Stimulated activated CD8-positive, alpha-beta memory T cell treated with anti-CD3 and anti-CD28 coated beads, Interleukin-2, amount 100 ng/mL, for 48 hours (primary cell): ENCODE measurements at places on chromosomes 12 and 14.

DNA sequence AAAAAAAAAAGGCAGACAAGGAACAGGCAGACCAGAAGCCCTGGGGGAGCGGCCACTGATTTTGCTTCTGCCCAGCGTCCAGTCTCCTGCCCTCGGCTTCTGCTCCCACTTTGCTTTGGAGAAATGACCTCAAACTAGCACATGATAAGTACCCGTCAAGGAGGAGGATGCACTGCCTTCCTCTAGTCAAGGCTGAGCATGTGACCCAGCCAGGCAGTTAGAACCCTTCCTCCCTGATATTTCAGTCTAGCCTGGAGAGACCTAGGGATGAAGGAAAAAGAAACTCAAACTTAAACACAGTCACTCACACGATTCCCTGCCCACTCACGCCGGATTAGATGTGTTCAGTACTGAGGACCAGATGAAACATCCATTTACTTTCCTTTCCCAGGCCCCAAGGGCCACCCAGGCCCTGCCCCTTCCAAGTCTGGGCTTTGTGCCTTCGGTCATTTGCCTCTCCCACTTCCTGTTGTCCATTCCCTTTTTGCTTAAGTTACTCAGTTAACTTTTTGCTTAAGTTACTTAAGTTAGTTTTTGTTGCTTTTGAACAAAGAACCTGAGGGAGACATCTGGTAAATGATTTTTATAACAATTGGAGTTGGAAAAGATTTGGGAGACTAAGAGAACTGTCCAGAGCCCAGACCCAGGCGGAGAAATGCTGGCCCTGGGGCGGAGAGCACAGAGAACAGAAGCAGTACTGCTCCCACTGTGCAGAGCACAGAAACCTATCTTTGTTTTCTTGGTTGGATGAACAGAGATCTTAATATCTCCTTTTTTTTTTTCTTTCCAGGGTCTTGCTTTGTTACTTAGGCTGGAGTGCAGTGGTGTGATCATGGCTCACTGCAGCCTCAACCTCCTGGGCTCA lies 23.0 kb upstream of the TTC7B start:
- DNase-seq, result no peak

- no peak for DNase-seq
Measured at GRCh38 chr12:7857971-7858370, 14.7 kb downstream of the SLC2A14 start.

DNA sequence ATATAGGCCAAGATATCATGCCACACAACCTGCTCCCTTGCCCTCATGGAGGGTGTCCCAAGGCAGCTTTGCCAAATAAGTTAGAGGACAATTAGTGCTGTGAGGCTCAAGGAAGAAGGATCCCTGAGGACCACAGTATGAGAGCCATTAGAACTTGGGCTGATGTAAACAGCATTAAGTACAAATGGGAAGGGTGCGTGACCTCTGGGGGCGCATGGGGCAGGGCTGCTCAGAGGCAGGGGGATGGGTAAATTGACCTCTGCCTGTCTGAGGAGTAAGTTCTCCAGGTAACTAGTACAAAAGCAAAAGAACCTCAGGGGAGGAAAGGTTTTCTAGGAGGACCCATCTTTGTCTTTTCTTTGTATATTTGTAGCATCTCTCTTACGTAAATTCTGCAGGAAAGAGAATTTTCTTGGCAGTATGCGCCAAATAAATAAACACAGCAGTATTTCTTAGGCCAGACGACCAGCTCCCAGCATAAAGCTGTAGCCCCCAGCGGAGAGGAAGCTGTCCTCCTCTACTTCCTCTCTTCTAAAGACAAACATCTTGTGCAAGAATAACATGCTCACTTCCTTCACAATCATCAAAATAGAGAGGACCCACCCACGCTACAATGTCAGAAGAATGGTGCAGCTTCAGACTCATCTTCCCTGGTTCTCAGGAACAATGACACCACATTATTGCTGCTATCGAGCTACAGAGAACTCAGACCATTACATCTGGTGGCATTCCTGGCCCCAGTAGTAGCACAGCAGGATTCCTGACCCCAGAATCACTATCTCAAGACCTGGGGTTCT lies 16.4 kb upstream of the VWF start:
- peak; percentile 8 for DNase-seq

GRCh38 chr12:6606331-6607131 lies 648 bp downstream of the CHD4 start:
- DNase-seq, result no peak

DNA sequence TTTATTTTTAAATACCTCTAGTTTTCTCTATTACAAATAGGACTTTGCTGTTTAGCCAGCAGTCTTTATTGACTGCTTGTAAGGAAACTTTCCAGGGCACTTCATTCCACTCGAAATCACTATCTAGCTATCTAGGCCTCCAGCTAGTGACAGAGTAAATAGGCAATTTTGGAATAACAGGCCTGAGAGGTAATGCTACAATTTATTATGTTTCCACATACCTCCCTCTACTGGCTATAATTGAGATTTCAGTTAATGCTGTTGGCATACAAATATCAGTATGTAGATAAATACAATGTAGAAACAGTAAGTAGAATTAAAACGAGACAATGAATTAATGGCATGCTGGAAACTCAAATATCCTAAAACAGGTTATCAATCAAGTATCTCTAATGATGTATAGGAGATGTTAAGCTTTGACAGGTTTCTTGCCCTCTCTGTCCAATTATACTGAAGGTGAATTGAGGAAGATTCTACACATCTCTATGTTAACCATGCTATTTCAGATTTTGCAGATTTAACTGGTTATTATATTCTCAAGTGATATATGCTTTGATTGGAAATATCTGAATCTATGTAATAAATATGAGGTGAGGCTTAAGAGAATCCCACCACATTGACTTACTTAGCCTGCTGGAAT lies 7.2 kb downstream of the DTD2 start:
- no peak for DNase-seq

- no peak for DNase-seq
Measured at GRCh38 chr14:90442388-90442787, 45.6 kb downstream of the CALM1 start.

DNA sequence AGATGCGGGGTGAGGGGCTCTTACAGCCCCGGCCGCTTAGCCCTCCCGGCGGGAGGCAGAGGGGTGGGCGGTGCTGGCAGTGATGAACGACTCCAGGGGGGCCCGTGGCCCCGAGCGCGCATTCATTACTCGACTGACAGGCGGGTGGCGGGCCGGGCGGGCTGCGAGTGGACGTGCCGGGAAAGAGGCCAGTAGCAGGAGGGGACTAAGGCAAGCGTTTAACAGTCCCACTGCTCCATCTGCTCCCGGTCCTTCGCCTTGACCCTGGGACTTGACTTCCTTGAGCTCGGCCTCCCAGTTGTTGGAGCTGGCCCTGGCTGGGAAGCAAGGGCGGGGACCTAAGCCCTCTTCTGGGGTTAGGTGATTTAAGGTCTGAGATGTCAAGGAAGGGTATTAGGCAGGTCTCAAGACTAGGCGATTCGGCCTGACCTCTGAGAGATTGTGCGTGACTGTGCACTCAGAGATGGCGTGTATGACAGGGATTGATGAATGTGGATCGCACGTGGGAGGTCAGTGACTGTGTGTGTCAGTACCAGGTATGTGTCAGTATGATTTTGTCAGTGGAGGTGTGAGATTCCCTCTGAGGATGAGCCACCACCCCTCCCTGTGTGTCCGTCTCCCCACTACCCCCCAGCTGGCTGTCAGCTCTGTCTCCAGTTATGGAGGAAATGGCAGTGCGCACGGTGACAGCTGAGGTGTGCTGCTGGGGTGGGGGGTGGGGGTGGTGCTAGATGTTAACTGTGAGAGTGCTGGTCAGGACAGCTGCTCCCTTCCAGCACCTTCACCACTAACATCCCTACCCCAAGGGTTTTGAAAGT lies 3.6 kb upstream of the DNAJC22 start:
- DNase-seq, result no peak

DNA sequence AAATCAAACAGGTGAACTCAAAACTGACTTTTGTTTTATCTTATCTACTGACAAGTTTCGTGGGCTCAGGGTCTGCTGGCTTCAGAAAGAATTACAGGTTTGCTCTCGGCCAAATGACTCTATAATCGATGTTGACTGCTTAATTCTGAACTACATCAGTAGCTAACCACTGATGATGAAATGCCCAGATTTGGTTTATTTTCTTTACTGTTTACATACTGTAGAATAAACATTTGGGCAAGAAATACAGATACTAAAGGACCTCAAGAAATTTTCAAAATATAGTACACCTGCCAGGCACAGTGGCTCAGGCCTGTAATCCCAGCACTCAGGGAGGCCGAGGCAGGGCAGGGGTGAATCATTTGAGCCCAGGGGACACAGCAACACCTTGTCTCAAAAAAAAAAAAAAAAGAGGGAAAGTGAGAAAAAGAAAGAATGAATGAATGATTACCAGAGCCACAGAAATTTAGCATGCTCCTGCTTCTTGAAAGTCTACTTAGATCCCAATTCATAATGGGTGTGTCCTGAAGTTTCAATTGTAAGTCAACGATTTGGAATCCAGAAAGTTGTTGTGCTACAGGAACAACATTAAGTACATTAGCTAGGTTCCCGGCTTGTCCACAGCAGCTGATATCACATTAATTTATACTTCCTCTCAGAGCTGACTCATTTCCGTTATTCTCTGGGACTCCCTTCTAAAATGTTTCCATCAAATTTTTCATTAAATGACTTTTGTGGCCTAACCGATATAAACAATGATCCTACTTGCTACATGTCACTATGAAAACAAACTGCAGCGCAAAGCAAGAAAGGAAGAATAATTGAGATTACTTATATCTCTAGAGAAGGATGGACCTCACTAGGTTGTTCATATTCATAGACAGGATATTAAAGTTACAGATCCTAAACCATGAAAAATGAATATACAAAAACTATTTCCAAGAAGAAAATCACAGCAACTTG lies 134.3 kb downstream of the MED13L start:
- no peak for DNase-seq

DNA sequence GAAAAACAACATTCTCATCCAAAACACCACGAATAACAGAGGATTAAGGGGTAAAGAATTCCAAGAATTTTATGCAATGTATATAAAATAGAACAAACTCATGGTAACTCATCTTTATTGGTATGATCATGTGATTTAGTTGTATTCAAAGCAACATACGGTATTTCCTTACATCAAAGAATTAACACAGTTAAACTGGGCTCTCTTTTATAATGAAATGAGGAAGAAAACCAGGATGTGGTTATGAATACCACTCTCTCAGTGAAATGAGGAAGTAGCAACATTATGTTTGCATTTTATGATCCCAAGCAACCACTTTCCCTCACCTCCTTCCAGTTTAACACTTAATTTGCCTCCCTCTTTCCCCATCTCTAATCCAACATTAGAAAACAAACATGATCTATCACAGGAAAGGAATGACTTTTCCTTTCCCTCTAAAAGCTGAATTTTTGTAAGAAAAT lies 22.9 kb downstream of the SPTLC2 start:
- DNase-seq, result no peak

DNA sequence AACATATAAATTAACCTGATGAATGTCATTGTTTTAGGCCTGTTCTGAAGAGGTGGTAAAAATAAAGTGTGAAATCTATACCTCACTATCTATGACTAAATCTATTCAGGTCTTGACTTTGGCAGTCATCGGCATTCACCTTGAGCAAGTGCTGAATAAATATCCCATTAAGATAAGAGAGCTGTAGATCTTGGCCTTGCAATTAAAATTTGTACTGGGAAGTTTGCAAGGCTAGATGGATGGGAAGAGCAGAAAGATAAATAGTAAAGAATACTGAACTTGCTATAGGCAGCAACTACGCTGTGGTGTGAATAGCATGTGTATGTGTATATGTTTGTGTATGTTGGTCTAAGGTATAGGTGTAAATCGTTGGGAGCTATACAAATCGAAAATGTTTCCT lies 325.9 kb upstream of the PRICKLE1 start:
- DNase-seq, result no peak

- DNase-seq, result no peak
Measured at GRCh38 chr12:22333713-22334409, 646 bp downstream of the ST8SIA1 start.

- no peak for DNase-seq
Measured at GRCh38 chr12:89970722-89971121, 262.1 kb upstream of the ATP2B1 start.

DNA sequence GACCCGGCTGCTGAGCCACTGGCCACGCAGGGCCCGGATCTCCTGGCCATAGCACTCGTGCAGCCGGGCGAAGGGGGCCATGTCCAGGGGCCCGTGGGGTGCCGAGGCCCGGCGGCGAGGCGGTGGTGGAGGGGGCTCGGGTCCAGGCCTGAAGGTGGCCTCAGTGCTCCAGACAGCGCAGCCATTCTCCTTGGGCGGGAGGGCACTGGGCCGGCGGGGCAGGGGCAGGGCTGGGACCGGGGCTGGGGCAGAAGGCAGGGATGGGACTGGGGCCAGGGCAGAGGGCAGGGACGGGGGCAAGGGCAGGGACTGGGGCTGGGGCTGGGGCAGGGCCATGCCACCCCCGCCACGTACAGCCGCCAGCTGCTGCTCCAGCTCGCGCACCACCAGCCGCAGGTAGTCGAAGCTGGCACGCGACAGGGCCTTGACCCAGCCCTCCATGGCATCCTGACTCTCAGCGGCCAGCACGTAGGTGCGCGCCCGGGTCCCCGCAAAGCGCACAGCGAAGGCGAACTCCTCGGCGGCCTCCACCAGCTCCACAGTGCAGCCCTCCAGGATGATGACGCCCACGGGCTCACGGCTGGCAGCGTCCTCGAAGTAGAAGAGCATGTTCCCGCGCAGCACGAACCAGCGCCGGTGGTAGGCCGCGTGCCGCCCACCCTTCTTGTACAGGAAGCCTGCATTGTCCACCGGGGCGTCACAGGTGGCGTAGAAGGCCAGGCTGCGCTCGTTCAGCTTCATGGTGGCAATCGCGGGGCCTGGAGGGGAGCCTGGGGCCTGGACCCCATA lies 6.0 kb downstream of the PHETA1 start:
- no peak for DNase-seq

DNA sequence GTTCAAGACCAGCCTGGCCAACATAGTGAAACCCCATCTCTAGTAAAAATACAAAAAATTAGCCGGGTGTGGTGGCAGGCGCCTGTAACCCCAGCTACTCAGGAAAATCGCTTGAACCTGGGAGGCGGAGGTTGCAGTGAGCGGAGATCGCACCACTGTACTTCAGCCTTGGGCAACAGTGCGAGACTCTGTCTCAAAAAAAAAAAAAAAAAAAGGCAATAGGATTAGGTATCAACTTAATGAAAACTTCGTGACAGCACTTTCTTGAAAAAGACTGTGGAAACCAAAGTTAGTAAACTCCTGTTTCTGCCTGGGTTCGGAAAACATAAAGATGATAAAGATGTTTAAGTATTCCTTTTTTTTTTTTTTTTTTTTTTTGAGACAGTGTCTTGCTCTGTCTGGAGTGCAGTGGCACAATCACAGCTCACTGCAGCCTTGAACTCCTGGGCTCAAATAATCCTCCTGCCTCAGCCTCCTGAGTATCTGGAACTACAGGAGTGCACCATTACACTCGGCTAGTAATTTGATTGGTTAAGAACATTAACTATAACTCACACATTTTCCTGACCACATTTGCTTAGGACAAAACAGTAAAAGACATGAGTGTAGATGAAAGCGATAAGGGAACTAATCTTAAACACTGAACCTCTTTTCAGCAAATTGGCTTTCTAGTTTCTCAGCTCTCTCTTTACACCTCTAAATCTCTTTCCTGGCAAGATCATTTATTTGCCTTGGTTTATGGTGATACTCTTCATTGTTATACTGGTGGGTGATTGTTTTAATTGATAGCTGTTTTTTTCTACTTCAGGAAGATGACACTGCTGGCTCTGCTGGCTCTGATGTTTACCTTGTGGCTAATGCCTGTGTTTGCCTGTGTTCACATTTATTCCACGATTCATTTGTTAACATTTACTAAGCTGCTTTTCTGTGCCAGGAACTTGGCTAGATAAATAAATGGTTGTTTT lies 15.8 kb downstream of the HIF1A start:
- DNase-seq, result no peak
